ENCODE measurements at places on chromosomes 13 and 19. TPM values are rescaled to one million over a fixed set of nuclear protein-coding genes. Genes with fewer than 3 reads are reported as not detected.

GRCh38 chr13:98480915-98481877 is 95.7 kb downstream of the STK24 start:
- no peak for DNase-seq

GRCh38 chr19:55485439-55486011 is 537 bp downstream of the NAT14 start:
- no peak for DNase-seq

GRCh38 chr13:78999494-78999893 is 340.5 kb upstream of the OBI1 start:
- no peak for DNase-seq

DNA sequence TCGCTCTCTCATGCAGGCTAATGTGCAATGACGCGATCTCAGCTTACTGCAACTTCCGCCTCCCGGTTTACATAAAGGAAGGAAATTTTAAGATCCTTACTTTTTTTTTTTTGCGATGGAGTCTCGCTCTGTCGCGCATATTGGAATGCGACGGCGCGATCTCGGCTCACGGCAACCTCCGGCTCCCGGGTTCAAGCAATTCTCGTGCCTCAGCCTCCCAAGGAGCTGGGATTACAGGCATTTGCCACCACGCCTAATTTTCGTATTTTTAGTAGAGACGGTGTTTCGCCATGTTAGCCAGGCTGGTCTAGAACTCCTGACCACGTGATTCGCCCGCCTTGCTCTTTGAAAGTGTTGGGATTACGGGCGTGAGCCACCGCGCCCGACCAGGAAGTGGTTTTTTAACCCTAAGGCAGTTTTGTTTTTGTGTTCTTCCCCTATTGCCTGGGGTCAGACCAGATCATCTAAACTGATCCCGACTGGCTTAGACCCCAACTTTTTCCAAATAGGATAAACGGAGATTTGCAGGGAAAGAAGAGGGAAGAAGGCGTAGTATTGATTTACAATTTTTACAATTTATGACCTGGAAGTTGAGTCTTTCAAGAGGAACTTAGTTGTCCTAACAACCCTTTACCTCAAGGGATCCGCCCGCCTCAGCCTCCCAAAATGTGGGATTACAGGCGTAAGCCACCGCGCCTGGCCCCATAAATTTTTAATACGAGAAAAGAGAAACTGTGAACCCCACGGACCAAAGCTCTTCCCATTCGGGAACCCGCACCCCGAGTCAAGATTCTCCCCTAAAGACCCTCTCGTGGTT is 142.0 kb downstream of the ZNF737 start:
- DNase-seq, result peak; percentile 86

GRCh38 chr19:45542234-45542668 is 35.0 kb downstream of the VASP start:
- no peak for DNase-seq

DNA sequence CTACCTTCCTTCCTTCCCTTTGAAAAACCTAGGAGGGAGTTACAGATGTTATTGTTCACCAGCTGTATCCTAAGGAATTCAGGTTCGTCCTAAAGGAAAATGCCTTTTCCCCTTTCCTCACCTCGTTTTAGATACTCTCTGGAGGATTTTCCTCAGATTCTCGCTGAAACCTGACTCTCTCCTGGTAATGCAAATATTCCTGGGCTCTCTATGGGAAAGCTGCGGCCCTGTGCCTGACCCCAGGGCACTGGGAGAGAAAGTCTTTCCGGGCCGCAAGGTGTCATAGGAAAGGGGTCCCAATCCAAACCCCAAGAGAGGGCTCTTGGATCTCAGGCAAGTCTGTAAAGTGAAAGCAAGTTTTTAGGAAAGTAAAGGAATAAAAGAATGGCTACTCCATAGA is 13.1 kb upstream of the OR1M1 start:
- DNase-seq, result no peak

- DNase-seq, result no peak
Observed at GRCh38 chr13:32790731-32791130, 204.5 kb downstream of the PDS5B start.

DNA sequence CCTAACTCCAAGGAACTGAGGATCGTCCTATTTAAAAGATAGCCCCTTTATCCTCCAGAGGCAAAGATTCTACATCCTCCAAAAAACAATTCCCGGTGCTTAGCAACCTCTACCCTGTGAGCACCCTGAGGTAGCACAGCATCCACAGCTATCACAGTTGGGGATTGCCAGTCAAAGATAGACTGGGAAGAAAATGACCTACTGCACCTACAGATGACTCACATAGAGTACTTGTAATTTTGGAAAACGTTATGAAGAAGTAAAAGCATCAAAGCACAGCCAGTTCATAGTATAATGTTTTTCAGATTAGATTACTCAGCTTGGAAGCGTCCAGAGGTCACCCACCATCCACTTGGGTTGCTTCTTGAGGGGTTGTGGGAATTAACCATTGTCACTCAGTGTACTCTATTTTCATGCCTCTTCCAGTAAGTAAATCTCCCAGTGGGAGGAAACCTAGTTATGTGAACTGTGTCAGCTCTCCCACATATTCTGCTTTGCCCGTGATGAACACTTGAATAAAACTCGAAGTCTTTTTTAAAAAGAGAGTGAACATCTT is 8.9 kb upstream of the FAM124A start:
- no peak for DNase-seq

DNA sequence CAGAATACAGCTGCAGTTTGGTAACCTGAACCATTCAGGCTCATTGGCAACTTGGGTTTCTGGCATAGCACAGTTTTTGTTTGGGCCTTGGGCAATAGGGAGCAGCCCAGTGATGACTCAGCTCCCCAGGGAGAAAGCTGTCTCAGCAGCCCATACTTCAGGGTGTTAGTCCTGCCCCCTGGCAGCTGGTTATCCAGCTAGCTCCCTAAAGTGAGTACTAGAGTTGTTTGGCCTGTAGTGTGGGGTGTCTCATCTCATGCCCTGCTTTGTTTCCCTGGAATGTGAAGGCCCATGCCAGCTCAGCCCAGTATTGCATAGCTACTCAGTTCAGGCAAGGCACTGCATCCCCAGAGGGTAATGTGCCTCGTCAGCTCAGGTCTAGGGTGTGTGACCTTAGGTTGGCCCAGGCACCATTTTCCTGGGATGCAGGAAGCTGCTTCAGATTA is 18.2 kb upstream of the ZNF543 start:
- no peak for DNase-seq

GRCh38 chr13:28704919-28705318 is 13.9 kb downstream of the SLC46A3 start:
- no peak for DNase-seq

GRCh38 chr13:79671420-79671819 is 190.5 kb downstream of the NDFIP2 start:
- no peak for DNase-seq

GRCh38 chr19:5086230-5086629 is 117.3 kb downstream of the KDM4B start:
- DNase-seq, result no peak

- DNase-seq, result no peak
Observed at GRCh38 chr13:109646423-109646822, 140.0 kb downstream of the IRS2 start.

GRCh38 chr19:47471733-47472457 is at the start of gene SLC8A2:
TSS of gene SLC8A2 (minus strand) at chr19:47471893. CDS start at chr19:47466403, 5,490 bp downstream.
- DNase-seq, result no peak

DNA sequence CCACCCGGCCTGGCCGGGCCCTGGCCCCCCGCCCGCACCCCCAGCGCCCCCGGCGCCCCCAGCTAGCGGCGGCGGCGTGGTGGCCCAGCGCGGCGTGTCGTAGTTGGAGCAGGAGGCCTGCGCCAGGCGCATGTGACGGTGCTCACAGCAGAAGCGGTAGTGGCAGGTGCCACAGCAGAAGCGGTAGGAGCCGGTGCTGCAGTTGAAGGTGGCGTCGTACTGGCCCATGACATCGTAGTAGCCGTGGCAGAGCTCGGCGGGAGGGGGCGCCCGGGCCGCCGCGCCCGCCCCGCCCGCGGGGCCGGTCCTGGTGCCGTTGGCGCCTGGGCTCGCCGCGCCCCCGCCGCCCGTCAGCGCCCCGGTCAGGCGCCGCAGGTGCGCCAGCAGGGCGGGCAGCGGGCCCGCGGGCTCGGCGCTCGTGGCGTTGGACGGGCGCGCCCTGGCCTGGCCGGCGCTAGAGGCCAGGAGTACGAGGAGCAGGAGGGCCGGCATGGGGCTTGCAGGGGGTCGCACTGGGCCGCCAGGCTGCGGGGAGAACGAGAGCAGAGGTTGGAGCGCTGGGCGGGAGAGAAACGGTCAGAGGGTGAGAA is 633 bp downstream of the SHISA7 start:
- DNase-seq, result no peak

DNA sequence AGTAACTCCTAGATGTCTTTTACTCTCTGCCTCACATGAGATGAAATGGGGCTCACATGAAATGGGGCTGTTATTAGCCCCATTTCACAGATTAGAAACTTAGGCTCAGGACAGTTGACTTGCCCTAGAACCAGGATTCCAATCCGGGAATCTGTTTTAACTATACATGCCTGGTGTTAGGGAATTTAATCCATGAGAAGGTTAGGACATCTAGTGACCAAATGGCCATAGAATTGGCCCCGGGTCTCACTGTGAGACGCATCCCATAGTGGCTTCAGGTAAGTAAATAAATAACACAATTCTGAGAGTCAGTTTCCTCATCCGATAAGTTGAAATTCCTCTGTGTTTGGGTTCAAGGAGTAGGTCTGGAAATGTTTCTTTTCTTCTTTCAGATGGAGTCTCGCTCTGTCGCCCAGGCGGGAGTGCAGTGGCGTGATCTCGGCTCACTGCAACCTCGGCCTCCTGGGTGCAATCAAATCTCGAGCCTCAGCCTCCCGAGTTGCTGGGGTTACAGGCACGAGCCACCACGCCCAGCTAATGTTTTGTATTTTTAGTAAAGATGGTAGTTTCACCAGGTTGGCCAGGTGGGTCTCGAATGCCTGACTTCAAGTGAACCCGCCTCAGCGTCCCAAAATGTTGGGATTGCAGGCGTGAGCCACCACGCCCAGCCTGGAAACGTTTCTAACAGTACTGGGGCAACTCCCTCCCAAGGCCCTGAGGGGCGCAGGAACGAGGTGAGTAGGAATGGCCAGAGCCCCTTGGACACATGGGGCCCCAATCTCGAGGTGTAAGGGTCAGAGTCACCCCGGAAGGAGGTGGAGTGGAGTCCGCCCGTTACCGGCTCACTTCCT is 1.2 kb upstream of the ZNF574 start:
- DNase-seq, result no peak

GRCh38 chr19:14952767-14953166 is 11.5 kb downstream of the OR7C2 start:
- DNase-seq, result no peak

Gene TMEM59L
- 14.5 TPM for total RNA-seq

Gene FCER2
- total RNA-seq, result 0.23 TPM

Gene SELENOV
- total RNA-seq, result not detected

Gene ONECUT3
- not detected for total RNA-seq

Gene TNFAIP8L1
- total RNA-seq, result 6.1 TPM

Gene LGALS14
- total RNA-seq, result not detected

Gene ZNF536
- 3.6 TPM for total RNA-seq

Gene TEX26
- total RNA-seq, result 0.38 TPM

Gene MICU2
- 33.7 TPM for total RNA-seq
